ENCODE measurements at places on chromosomes 11 and 22. TPM values are rescaled to one million over a fixed set of nuclear protein-coding genes. Genes with fewer than 3 reads are reported as not detected.

The GGTLC2 gene
- total RNA-seq = not detected

DNA sequence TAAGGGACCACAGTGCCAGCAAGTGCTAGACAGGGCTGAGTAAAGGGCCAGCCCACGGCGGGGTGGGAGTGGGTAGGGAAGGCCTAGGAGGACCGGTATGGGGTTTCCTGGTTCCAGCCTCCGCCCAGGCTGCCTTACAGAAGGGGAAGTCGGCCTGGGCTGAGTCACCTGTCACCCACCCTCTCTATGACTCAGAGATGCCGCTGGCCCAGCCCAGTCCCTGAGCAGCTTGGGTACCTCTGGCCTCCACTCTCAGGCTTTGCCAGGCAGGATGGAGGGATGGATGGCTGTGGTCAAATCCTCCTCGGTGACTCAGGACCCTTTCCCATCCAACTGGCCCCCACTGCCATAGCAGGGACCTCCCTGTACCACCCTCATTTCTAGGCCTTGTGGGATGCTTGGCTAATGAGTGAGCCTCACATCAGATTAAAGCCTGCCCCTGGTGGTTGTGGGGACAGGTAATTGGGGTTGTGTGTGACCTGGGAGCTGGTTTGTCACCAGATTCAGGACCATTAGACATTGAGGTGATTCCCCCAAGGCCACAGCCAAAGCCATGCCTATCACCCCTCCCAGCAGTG, 13.9 kb downstream of the SLC35E4 start:
- no peak for DNase-seq

- DNase-seq = no peak
These were observed 414 bp upstream of the MIEF1 start for GRCh38 chr22:39501644-39502108.

DNA sequence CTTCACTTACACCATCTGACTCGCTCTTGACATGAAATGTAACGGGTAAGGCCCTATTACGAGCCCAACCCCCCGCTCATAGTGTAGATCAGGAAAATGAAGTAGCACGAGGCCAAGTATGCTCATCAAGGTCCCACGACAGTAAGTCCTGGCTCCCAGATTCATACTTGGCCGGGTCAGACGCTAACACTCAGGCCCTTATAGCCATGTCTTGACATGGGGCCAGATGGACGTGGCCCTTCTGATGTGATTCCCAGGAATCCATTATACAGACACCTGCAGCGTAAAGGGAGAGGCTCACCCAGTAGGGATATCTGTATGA, 175.1 kb downstream of the CEP164 start:
- DNase-seq = no peak

DNA sequence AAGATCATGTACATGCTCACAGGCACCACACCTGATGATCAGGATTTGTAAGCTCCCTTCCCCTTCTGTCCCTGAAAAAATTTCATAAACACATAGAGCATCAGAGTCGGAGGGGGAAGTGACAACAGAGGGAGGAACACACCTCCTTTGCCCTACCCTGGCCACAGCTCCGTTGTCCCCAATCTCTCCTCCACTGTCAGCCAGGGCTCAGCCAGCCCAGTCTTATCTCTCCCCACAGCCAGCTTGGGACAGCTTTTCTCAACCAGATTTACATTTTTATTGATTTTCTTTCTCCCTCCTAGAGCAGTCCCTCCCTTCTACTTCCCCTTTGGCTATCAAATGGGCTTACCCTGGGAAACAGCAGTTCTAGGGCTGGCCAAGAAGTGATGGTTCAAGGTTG, 32.1 kb upstream of the TPBGL start:
- DNase-seq = no peak

DNA sequence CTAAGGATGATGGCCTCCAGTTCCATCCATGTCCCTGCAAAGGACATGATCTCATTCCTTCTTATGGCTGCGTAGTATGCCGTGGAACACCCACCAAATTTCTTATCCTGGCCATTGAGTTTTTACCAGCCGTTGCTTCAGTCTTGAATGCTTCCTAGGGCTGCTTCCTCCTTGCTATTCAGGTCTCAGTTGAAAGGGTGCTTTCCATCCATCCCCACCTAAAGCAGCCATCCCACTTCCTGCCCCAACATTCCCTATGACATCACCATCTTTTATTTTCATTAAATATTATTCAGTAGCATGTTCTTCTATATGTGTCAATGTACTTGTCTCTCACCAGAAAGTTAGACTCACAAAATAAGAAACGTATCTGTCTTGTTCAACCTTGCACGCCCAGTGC, 40.7 kb upstream of the SLN start:
- peak; percentile 70 for DNase-seq

DNA sequence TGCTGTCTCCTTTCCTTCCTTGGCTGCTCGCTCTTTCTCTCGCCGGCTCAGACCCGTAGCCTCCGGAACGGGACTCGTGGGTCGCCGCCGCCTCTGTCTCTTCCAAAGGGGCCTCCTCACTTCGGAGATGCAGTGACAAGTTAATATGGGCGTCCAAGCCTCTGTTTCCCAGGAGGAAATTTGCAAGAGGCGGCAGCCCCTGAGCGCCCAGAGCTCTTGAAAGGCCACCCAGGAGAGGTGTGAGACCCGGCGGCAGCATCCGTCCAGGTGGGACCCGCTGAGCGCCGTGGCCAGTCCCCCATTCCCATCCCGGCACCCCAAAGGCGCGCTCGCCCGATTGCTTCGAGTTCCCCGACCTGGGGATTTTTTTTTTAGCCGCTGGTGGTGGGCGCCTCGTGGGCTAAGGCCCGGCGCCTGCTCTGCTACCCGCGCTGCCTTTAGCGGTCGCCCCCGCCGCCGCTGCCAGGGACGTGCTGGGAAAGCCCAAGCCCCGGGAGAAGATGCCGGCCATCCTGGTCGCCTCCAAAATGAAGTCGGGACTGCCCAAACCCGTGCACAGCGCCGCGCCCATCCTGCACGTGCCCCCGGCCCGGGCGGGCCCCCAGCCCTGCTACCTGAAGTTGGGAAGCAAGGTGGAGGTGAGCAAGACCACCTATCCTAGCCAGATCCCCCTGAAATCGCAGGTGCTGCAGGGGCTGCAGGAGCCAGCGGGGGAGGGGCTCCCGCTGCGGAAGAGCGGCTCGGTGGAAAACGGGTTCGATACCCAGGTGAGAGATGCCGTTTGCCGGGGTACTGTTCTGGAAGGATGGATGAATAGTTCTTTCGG, 772 bp downstream of the NAV2 start:
- no peak for DNase-seq

All from esophagus muscularis mucosa (tissue), 4 donors.